Tongue (tissue), 3 donors: ENCODE measurements at places on chromosomes 4 and X. TPM values are rescaled to one million over a fixed set of nuclear protein-coding genes. Genes with fewer than 3 reads are reported as not detected.

HSFX4 gene
- total RNA-seq, result not detected

VCX gene
- total RNA-seq, result not detected

SPINK2 gene
- not detected for total RNA-seq

SLC7A11 gene
- 0.62 TPM for total RNA-seq

OCRL gene
- 13.7 TPM for total RNA-seq

MAGEA12 gene
- not detected for total RNA-seq

C1QTNF7 gene
- 15.3 TPM for total RNA-seq
